Activated CD4-positive, alpha-beta memory T cell treated with anti-CD3 and anti-CD28 coated beads for 36 hours (primary cell): ENCODE measurements at places on chromosomes 6 and 20.
A peak's percentile ranks its signal among the peaks of the same experiment; 100 is the strongest.

GRCh38 chr6:145887969-145888368 lies 73.4 kb upstream of the FBXO30 start:
- peak; percentile 21 for DNase-seq

- DNase-seq, result no peak
Observed at GRCh38 chr20:12956303-12956702, 52.5 kb upstream of the SPTLC3 start.

- no peak for DNase-seq
Observed at GRCh38 chr20:44759595-44759994, 13.9 kb downstream of the KCNK15 start.

DNA sequence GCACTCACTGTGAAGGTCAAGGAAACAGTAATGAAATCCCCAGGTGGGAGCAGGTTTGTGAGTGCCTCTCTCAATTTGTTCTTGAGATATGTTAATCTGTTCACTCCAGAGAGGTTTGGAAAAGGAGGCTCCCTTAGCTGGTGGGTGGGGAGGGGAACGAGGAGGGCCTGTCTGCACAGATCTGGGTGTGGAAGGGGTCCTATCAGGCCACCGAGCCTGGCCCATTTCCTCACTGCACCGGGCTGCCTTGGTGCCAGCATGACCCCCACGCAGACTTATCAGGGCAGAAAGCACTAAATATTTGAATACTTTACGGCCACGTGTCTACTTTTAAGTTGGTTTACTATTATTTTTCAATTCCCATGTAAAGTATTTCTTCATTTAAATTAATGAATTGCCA lies 8.3 kb downstream of the AGPAT4 start:
- no peak for DNase-seq

DNA sequence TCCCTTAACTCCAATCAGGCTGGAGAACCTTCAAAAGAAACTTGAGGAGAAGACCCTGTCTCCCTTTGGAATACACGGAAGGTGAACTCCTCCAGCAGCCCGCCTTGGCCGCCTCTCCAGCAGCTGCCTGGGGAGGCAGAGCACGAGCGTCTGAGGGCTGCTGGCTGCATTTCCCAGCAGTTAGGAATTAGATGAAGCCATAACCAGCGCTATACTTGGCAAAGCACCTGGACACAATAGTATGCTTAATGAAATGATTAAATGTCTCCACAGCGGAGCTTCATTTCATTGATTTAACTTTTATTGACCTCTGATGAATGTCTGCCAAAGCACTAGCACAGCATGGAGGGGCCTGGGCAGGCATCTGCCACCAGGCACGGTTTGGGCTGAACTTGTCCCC lies 73.5 kb downstream of the TMEM242 start:
- DNase-seq, result no peak

DNA sequence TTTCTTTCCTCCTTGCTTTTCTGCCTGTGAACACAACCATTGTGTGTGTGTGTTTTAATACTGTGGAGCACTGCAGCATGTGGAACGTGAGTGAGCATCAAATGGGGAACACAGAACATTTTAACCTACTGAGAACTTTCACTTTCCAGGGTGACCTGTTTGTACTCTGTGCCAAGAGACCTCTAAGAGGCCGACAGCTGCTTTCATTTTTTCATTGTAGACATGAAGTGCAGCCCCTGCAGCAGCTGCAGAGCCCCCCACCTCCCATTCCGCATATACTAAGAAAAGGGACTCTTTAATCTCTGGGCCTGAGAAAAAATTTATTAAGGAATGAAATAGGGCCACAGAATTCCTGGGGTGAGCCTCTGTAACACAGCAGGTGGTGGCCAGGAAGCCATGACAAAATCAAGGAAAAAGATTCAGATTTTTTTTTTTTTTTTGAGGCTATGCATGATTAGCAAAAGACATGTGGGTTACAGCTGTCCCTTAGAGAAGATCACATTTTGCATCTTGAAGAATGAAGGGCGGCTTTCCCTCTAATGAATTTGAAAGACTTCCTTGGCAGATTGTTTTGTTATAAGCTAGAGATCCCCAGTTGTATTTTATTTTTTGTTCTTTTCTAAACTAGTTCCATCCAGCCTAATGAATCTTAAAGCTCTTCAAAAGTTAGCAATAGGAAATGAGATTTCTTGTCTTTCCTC lies 503.4 kb downstream of the CD109 start:
- no peak for DNase-seq

- no peak for DNase-seq
Observed at GRCh38 chr6:782141-782540, 89.2 kb upstream of the EXOC2 start.

GRCh38 chr6:142544199-142544838 lies 242.5 kb downstream of the ADGRG6 start:
- DNase-seq, result peak; percentile 18

GRCh38 chr6:44599672-44600071 lies 212.2 kb downstream of the CDC5L start:
- no peak for DNase-seq

- no peak for DNase-seq
Observed at GRCh38 chr6:40844246-40844645, 194.8 kb downstream of the UNC5CL start.

- no peak for DNase-seq
Observed at GRCh38 chr20:54105653-54106052, 35.3 kb upstream of the BCAS1 start.

- no peak for DNase-seq
Observed at GRCh38 chr6:157634546-157634945, 188.5 kb upstream of the SNX9 start.

DNA sequence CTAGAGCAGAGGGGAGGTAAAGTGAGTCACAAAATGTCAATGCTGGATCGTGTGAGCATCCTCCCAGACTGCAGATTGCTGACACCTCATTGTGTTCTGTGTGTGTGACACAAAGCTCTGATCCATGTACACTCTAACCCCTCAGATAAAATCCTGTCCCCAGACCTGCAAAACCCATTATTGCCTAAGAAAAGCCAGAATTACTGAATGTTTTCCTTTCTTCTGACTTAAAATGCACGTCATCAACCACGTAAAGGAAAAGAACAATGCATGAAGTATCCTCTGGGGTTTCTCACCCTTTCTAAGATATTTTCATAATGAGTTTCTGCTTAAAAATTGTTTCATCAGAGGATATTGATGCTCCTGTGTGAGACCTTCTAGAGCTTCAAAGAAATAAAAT lies 218.0 kb upstream of the PREP start:
- peak; percentile 47 for DNase-seq

DNA sequence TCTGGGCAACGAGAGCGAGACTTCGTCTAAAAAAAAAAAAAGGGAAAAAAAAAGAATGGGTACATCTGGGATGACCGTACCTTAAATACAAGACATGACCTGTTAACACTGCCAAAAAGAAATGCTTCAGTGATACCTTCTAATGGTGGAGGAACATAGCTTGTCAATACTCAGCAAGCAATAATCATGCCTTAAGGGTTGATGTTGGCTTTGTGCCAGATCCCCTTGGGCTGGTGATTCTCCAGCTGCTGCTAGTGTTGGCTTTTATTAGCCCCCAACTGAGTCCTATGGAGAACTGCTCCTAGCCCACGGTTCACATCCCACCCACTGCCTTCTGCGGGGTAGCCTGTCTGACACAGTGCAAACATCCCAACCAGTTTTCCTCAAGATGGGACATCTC lies 134.9 kb downstream of the PLCB1 start:
- DNase-seq, result no peak

DNA sequence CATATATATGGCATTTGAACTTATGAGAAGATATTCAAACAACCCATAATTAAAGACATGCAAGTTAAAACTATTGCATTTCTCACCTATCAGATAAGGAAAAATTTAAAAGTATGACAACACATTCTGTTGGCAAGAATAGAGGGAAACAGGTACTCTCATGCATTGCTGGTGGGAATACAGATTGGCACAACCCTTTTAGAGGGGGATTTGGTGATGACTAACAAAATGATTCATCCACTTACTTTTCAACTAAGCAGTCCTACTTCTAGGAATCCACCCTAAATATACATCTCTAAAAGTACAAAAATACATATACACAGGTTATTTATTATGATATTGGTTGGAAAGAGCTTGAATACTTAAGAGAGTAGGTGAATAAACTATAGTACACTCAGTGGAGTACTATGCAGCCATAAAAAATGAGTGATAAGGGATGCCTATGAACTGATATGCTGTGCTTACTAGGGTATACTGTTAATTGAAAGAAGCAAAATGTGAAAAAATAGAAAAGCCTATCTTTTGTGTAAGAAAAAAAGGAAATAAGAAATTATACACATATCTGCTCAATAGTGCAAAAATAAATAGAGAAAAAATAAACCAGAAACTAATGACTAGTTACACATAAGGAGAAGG lies 42.2 kb downstream of the ADAT2 start:
- no peak for DNase-seq

GRCh38 chr6:19297880-19298279 lies 539.3 kb upstream of the ID4 start:
- no peak for DNase-seq

DNA sequence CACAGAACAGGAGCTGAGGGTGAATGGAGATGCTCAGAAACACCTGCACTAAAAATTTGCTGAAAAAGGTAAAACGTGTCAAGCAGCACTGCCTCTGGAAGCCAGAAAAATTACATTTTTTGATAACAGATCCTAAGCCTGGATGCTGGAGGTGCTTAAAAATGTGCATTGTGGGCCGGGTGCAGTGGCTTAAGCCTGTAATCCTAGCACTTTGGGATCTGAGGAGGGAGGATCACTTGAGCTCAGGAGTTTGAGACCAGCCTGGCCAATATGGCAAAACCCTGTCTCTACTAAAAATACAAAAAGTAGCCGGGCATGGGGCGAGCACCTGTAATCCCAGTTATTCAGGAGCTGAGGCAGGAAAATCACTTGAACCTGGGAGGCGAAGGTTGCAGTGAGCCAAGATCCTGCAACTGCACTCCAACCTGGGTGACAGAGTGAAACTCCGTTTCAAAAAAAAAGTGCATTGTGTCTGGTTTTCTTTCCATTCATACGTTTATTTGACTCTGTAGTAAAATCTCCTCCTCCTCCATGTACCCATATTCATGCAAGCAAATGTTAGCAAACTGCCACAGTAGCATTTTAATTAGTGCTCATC lies 587 bp upstream of the BTN3A1 start:
- DNase-seq, result no peak

GRCh38 chr20:53595018-53595378 lies 1.4 kb upstream of the ZNF217 start:
- DNase-seq, result no peak

GRCh38 chr20:43408848-43409576 lies 48.7 kb upstream of the SRSF6 start:
- DNase-seq, result peak; percentile 12

- no peak for DNase-seq
Observed at GRCh38 chr6:16305788-16306187, 67.4 kb downstream of the GMPR start.

DNA sequence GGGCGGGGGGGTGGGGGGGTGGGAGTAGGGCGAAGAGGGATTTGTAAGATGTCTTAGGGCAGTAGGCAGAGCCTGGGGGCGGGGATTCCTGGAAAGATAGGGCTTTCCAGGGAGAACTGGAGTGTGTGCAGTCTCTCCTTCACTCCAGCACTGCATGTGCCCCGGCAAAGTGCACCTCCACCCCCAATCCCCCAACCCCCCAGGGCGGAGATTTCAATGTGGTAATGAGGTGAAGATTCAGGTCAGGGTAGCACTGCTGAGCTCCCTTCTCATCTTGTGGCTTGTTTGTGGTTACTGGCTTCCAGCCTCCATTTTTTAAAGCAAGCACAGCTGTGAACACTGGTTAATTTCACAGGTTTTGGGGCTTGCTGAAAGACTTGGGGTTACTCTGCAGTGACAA lies 5.9 kb downstream of the TMEM239 start:
- DNase-seq, result peak; percentile 53

DNA sequence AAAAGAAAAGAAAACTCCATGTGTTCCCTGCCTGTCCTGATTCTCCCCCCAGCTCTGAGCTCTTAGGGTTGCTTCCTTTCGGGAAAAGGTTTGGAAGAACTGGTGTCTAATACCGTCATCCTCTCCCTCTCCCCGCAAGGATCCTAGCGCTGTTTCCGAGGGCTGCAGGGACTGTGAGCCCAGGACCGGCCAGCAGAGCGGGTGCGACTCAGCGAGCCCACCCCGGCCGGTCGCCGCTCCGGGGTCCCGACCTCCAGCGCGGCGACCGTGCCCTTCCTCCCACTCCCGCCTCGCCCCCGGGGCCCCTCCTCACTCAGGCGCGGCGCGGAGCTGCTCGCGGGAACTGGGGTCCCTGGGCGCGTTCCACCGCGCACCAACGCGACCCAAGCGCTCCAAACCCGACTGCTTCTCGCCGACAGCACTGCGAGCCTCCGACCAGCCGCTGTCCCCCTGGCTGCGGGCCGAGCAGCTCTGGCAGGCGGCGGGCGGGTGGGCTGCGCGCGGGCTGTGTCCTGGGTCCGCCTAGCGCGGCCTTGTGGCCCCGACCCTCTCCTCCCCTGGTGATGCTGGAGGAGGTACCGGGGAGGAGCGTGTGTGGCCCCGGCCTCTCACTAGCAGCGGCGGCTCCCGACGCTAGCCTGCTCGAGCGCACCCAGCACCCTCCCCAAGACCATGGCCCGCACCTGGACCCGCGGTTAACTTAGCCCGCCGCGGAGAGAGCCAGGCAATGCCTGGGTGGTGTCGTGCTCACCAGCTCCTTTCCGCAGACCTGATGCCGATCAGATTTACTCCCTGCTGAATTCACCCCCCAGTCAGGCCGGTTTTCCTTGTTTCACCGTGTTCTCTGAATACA lies at the start of gene PLA2G7:
TSS of gene PLA2G7 (minus strand) at position 509 of the 853 bp plus-strand sequence. CDS start 12,484 bp downstream, outside the sequence.
- no peak for DNase-seq

DNA sequence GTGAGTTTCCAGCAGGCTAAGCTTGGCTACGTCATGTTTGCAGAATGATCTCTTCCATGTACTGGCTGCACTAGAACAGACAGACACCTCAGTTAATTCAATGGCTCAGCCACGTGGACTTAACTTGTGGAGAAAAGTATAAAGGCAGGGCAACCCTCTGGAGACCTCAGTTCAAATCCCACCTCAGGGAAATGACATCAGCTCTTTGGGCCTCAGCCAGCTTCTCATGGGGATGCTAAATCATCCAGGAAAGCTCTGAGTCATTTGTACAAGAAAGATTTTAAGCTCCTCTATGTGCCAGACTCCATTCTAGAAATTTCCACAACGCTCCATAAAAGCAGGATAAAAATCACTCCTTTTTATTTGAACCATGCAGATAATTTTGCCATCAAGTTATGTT lies 128.5 kb upstream of the SALL4 start:
- no peak for DNase-seq

DNA sequence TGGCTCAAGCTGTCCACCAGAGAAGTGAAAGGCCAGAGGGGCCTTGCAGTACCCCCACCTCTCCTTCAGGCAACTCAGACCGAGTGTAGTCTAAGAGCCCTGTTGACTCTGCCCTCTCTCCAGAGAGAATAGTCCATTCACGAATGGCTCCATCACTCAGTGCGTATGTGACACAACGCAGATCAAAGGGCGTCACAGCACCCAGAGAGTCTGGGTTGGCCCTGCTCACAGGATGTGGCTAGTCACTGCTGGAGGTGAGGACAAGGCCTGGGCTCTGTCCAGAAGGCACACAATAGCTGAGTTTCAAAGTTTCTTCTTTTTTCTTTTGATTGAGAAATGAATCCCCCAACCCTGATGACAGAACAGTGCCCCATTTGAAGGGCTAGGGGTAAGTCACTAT lies 74.1 kb downstream of the TRMT11 start:
- DNase-seq, result no peak
